ENCODE measurements at places on chromosomes 1 and 21. TPM values are rescaled to one million over a fixed set of nuclear protein-coding genes. Genes with fewer than 3 reads are reported as not detected.

DNA sequence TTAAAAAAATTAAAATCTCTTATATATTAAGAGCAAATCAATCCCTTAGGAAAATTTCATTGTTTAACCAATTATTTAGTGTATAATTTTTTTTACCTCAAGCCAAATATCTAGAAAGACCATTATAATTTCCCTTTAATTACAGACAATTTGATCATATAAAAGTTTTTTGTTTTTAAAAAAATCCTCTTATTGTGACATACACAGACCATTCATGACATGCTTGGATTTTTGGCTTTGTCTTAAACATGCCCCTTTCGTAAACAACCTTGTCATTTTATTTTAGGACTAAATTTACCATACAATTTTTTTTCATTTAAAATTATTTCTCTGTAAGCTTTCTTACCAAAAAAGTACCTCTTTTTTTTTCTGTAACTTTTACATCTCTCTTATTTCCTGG lies 14.2 kb upstream of the CYP4B1 start:
- no peak for DNase-seq
- H3K4me3 ChIP-seq = no peak overlapping the region
- no peaks in the 10 kb centered on the region for H3K4me1 ChIP-seq
- H3K36me3 ChIP-seq = no peaks in the 10 kb centered on the region
- no peak overlapping the region for H3K27ac ChIP-seq
- H3K27me3 ChIP-seq = no peaks in the 10 kb centered on the region

Gene ANKRD35
- not detected for total RNA-seq

DNA sequence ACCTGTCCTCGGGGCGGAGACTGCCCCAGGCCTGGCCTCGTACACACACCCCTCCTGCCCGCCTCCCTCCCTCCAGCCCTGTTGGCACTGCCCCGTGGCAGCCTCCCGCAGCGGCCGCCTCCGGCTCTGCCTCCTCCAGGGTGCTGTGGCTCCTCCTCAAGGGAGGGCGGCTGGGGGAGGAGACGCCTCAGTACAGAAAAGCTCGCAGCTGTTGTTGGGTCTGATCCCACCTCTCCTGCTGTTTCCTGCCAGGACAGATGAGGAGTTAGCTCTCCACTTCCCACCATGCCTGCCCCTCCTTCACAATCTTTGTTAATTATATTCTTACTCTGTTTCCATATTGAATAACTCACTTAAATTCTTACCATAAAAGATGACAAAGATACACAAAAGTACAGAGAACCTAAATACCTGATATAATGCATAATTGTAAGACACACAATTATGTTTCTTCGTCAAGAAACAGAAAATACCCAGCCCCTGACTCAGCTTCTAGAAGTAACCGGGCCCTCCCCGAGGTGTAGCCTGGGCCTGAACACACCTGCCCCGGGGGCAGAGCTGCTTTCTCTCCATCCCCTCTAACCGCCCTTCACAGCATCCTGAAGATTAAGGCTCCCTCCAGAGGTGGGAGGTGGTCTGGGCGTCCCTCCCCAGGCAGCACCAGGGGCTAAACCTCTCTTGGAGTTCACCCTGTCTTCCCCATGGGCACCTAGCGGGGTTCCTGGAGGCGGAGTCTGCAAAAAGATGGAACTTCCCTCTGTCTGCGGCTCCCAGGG lies 30.6 kb upstream of the COL6A1 start:
- H3K4me1 ChIP-seq = peaks cover 46% of the 10 kb centered on the region
- peaks cover 3% of the 10 kb centered on the region for H3K27me3 ChIP-seq
- no peak overlapping the region for H3K27ac ChIP-seq
- H3K36me3 ChIP-seq = no peaks in the 10 kb centered on the region

- DNase-seq = no peak
- no peaks in the 10 kb centered on the region for H3K27me3 ChIP-seq
- peaks cover 51% of the 10 kb centered on the region for H3K4me1 ChIP-seq
- H3K36me3 ChIP-seq = peaks cover 25% of the 10 kb centered on the region
- no peak overlapping the region for H3K4me3 ChIP-seq
These were observed 4.9 kb downstream of the MOB3C start for GRCh38 chr1:46611691-46612221.

Gene OR6K3
- not detected for total RNA-seq

- no peak overlapping the region for H3K4me3 ChIP-seq
- H3K27me3 ChIP-seq = peaks cover 27% of the 10 kb centered on the region
- H3K4me1 ChIP-seq = peaks cover 3% of the 10 kb centered on the region
- no peak overlapping the region for H3K27ac ChIP-seq
- DNase-seq = no peak
These were observed 147.1 kb downstream of the NOS1AP start for GRCh38 chr1:162216604-162217003.

Data from osteocyte (in vitro differentiated cells).